Retinal pigment epithelial cell (primary cell): ENCODE measurements at places on chromosomes 16 and 17.

DNA sequence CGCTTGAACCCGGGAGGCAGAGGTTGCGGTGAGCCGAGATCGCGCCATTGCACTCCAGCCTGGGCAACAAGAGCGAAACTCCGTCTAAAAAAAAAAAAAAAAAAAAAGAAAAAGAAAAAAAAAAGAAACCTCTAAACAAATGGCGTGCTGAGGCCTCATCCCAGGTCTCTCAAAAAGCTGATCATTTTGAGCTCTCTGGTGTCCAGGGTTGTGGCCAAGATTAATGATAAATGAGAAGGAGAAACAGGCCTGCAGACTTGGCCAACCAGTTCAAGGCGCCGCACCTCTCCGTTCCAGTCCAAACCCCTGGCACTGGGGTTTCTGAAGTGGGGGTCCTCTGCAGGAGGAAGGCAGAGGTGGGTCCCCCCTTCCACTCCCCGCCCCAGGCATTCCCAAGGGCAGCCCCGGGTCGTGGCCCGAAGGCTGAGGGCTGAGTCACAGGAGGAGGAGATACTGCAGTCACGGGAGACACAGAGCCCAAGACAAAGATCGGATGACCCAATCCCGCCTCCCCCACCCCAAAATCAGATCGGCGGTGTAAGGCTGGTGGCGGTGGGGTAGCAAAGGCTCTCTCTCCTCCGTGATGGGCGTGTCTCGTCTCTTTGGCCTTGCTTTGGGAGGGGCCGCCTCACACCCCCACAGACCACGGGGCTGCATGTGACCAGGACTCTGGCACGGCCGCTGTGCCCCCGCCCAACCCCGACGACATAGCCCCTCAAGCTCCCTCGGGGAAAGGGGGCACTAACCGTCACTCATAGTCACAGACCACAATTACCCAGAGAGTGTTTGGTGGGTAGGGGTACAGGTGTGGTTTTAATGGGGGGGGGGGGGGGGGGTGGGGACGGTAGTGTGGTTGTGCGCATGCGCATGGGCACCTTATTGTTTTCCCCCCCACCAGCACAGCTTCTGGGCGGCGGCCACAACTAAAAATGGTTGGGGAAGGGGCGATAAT, 1.1 kb downstream of the VAT1 start:
- DNase-seq, result no peak

- DNase-seq, result no peak
Observed at GRCh38 chr16:11056090-11056992, 112.0 kb downstream of the CLEC16A start.

DNA sequence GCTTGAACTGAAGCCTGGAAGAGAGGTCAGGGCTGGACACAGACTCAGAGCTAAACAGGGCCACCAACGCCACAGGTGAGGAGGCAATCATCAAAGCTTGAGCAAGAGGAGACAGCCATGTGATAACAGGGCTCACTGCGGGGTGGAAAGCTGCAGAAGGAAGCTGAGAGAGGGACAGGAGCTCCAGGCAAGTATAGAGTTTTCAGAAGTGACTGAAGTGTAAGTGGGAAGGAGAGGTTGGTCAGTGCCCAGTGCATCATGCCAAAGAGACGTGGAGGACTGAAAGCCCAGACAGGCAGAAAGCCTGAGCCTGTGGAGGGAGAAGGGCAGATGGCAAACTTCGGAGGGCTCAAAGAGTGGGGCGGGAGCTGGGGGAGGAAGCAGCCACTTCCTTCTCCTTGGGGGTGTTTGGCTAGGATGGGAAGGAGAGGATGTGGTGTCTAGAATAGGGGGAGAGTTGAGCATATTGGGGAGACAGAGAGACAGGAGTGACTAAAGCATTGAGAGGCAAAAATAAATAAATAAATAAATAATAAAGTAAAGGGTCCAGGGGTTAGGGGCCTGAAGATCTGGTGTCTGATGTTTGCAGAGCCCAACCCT, 2.6 kb downstream of the KIFC3 start:
- no peak for DNase-seq

GRCh38 chr16:546909-547770, 13.1 kb upstream of the PRR35 start:
- no peak for DNase-seq

DNA sequence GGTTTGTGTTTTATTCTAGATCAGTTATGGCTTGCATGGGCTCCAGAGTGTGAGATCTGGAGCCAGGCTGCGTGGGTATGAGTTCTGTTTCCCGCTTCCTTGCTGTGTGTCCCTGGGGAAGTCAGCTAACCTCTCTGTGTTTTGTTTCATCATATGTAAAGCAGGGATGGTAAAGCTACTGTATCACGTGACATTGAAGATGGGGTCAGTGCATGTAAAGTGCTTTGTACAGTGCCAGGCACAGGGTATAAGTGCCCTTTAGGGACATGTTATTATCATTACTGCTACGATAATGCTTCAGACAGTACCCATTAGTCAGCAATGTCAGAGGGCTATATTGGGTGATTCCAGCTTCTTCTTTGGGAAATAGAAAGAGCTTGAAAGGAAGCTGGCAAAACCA, 186.2 kb downstream of the FOXL1 start:
- DNase-seq, result no peak

GRCh38 chr17:1905190-1905913, 75.5 kb downstream of the RPA1 start:
- no peak for DNase-seq

DNA sequence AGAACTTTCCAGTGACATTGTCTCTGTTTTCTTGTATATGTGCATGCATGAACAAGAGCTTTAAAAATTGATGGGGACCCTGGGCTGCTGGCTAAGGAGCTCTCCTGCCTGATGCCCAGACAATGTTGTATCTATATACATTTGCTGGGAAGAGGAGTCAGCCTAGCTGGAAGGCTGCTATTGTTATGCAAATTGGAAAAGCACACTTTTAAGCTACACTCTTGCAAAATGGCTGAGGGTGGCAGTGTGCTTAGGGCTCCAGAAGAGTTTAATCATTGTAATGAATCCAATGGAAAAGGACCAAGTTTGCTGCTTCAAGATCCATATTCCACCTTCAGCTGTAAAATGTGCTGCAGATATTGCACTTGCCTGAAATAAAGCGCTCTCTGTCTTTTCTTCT, 171.8 kb downstream of the PRKCA start:
- no peak for DNase-seq

DNA sequence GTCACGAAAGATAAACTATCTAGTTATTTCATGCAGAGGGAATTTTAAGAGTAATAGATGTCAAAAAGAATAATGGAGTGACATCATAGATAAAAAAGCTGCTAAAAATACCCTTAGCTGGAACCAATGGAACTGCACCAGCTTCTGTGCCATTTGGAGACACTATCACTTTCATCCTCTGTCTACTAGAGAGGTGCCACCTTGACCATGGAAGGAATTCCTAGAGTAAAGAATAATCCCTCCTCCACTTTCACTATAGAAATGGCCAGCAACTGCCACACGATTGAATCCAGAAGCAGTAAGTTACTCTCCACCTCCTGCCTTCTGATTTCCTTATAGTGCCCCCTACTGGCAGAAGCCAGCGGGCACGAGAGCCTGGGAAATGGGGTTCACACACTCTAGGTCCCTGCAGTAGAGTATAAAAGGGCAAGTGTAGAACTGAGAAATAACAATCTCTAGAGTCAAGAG, 2.8 kb upstream of the ALDH3A2 start:
- DNase-seq, result no peak

DNA sequence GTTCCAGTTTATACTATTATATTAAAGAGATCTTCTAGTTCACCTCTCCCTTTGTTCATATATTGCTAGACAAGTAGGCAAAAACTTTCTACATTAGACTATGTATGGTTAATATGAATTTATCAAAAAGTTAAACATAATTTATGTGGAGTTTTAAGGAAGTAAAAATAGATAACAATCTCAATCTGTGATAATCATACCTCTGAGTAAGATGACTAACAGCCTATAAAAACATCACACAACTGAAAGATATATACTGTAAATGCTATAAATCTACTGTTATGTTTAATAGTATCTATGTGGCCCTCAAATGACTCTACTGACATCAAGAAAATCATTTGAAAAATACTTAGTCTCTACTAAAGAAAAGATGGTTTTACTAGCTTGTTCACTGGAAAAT, 37.1 kb downstream of the AP1G1 start:
- DNase-seq, result no peak

DNA sequence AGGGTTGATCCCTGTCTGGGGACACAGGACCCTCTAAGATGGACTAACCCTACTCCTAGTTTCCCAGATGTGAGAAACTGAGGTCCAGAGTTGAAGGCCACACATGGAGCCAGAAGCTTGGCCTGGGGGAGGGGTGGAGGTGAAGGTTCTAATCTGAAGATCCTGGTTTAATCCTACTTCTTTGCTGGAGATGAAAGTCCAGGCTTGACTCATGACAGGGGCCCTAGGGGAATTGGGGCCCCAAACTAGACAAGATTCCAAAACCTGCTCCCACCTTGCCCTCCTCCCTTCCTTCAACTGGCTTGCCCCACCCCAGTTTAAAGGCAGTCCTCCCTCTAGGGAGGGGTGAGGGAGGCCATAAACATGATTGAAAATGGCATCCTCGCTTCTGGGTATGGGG, 21.6 kb downstream of the IGF2BP1 start:
- DNase-seq, result no peak

DNA sequence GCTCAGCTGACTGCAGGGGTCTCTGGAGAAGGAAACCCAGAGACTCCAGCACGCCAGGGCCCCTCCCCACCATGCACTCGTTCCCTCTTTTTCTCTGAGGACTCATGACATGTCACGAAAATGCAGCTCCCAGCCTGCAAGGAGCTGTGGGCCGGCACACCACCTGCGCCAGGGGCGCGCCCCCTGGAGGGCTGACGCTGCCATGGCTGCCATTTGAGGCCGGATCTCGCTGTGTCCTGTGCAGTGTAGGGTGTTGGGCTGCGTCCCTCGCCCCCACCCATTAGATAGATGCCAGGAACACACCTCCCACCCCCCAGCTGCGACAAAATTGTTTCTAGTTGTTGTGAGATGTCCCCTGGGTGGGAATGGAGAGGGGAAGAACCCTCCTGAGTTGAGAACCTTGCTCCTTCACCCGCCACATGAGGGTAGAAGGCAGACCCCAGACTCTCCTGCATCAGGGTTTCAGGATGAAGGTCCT, 8.2 kb downstream of the SYNGR2 start:
- DNase-seq, result no peak

DNA sequence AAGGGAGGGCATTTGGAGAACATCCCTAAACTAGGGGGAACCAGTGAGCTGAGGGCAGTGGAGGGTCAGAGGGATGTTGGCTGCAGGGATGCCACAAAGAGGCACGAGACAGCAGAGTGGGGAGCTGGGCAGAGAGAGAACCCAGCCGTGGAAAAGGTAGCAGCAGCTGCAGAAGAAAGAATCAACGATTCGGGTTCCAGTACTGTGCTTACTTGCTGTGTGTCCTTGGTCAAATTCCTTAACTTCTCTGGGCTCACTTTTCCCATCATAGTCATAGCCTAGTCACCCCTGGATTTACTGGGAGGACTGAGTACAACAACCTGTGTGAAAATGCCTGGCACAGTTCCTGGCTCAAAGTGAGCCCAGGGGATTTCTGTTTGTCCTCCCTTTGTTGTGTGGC, 12.8 kb upstream of the MMP2 start:
- no peak for DNase-seq

DNA sequence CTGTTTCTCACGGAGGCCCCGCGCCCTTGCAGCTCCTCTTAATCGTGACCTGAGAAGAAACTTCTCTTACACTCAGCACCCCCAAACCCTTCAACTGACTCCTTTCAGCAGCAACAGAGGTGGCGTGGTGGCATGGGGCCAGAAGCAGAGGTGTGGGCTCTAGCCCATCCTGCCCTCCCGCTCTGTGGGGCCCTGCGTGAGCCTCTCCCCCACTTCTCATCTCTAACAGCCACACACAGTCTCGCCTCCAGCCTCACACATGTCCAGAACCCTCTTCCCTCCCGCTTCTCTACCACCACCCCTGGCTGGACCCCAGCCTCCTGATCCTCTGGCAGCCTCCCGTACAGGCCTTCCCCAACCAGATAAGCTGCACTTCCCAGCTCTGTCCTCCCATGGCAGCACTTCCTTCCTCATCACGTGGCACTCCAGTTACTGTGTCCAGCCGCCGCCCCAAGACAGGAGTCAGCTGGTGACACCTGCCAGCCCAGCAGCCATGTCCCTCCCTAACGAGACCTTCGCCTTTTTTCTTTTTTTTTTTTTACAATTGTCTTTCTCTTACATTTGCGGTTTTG, 30.5 kb downstream of the NSMCE1 start:
- no peak for DNase-seq

DNA sequence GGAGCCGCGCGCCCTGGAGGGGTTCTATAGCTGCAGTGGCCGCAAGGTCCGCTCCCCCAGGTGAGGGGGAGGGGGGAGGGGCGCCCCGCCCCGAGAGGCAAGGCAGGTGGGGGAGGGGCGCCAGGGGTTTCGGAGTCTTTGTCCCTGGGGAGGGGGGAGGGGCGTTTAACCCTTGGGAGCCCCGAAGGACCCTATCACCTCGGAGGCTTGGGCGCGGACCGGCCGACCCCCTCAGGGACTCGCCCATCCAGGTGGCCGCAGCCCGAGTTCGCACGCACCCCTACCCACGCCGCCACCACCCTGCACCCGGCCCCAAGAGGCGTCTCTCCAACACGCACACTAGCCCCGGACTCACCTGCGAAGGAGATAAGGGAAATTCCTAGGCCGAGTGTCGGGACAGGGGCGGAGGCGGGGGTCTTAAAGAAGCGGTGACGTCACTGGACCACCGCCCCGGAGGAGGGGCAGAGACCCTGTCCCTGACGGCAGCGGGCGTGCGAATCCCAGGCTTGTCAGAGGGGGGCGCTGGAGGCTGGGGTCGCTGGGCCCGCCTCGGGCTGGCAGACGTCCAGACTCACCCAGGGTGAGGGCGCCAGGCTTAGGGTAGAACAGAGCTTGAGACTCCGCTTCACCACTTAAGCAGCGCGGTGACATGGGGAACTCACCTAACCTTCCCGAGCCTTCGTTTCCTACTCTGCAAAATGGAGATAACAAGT, at the start of gene CLDN6:
CLDN6 (minus strand) TSS at position 390 of the 713 bp plus-strand sequence. CDS start 2,162 bp downstream, outside the sequence.
- peak; percentile 13 for DNase-seq

DNA sequence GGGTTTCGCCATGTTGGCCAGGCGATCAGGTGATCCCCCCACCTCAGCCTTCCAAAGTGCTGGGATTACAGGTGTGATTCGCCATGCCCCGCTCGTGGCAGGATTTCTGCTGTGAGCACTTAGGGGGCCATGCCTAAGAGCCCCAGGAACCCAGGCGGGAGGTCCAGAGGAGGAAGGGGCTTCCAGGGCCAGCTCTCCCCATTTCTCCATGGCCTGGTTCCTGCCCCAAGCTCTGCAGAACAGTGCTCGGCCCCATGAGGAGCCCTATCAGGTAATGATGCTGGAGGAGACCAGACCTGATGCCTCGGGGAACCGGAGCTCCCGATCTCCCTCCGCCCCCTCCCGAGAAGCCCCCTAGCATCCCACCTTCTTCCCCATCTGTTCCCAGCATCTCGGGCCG, 53.6 kb downstream of the RMI2 start:
- DNase-seq, result no peak

- no peak for DNase-seq
Observed at GRCh38 chr17:77590951-77591735, 367.4 kb upstream of the TNRC6C start.
